ENCODE measurements at places on chromosomes 1 and 21.

- H3K27me3 ChIP-seq, result no peaks in the 10 kb centered on the region
- H3K36me3 ChIP-seq, result no peaks in the 10 kb centered on the region
- no peak for DNase-seq
- H3K4me3 ChIP-seq, result no peak overlapping the region
- no peak overlapping the region for H3K27ac ChIP-seq
These were observed 51.1 kb downstream of the ZNF326 start for GRCh38 chr1:90045853-90046563.

GRCh38 chr1:37481289-37482003 lies 7.1 kb downstream of the ZC3H12A start:
- DNase-seq, result no peak
- H3K27ac ChIP-seq, result peak overlapping the region; percentile 99
- peaks cover 85% of the 10 kb centered on the region for H3K36me3 ChIP-seq
- no peaks in the 10 kb centered on the region for H3K27me3 ChIP-seq
- peak overlapping the region; percentile 97 for H3K4me3 ChIP-seq
- H3K4me1 ChIP-seq, result peaks cover 53% of the 10 kb centered on the region

GRCh38 chr1:183052861-183053260 lies 29.6 kb downstream of the LAMC1 start:
- H3K27me3 ChIP-seq, result peaks cover 63% of the 10 kb centered on the region
- H3K4me3 ChIP-seq, result no peak overlapping the region
- DNase-seq, result no peak
- H3K4me1 ChIP-seq, result peaks cover 1% of the 10 kb centered on the region

GRCh38 chr1:11823366-11824137 lies 17.6 kb downstream of the CLCN6 start:
- H3K27me3 ChIP-seq, result no peaks in the 10 kb centered on the region
- no peaks in the 10 kb centered on the region for H3K4me1 ChIP-seq
- peaks cover 86% of the 10 kb centered on the region for H3K36me3 ChIP-seq
- DNase-seq, result no peak

DNA sequence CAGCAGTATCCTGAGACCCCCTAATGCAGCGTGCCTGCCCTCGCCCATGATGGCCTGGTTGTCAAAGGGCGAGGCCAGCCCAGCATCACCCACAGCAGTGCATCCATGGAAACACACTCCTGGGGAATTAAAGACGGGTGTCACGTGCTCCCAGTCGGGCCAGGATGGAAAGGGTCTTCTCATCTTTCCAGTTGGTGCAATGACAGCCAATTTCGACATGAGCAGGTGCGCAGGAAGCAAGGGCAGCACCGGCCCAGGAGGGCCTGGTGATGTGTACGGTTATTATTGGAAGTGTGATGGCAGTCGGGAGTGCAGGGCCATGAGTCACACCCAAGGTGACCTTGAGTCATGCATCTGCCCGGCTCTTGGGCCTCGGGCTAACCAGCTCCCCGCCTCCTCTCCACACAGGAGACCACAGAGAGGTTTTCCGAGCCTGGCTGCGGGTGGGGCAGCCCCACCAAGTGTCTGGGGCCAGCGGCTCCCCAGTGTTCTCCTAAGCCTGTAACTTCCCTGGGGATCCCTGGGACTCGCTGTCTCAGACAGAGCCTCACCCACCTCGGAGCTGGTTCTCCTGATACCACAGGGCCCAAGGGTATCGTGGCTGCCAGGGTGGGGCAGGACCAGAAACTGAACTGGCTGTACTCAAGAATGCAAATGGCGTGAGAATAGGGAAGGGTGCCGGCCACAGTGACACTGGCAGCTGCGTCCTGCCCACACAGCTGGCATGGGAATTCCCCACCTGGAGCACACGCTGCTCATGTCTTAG lies 119.8 kb downstream of the SIK1 start:
- H3K27ac ChIP-seq, result peak overlapping the region; percentile 10
- no peak for DNase-seq
- peaks cover 3% of the 10 kb centered on the region for H3K4me1 ChIP-seq
- no peak overlapping the region for H3K4me3 ChIP-seq
- no peaks in the 10 kb centered on the region for H3K27me3 ChIP-seq

DNA sequence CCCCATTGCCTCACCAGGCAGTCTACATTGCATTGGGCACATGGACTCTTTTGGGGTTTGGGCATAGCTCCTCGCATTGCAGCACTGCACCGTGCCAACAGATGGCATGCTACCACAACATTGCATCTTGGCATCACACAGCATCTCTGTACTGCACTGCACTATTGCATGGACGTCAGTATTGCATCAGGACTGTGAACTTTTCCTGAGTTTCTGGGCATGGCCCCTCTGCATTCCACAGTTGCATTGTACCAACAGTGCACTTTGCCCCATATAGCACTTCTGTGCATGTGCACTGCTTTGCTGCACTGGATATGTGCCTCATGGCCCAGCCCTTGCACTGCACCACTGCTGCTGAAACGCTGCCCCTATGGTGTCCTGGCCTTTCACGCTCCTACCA lies 9.6 kb downstream of the PTPRU start:
- H3K27ac ChIP-seq, result no peak overlapping the region
- peaks cover 31% of the 10 kb centered on the region for H3K27me3 ChIP-seq
- no peak for DNase-seq
- H3K36me3 ChIP-seq, result no peaks in the 10 kb centered on the region

DNA sequence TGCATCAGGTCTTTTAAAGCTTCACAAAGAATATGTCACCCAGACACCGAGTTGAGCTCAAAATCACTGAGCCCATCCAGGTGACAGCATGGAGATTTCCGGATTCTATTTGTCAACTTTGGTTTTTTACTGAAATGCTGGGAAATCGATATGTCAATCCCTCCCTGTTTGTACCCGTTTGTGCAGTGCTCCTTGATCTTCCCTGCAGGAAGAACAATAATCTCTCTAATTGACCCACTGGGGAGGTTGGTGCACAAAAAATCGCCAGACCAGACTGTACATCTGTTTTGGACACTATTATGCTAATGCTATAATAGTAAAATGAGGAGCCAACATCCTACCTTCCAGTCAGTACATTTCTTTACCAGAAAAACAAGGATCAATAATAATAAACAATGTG lies 1.8 kb downstream of the BARHL2 start:
- H3K27me3 ChIP-seq, result peaks cover 91% of the 10 kb centered on the region
- H3K27ac ChIP-seq, result no peak overlapping the region
- H3K4me1 ChIP-seq, result peaks cover 22% of the 10 kb centered on the region

- H3K27me3 ChIP-seq, result peaks cover 5% of the 10 kb centered on the region
- no peak overlapping the region for H3K4me3 ChIP-seq
- H3K27ac ChIP-seq, result no peak overlapping the region
- DNase-seq, result no peak
- no peaks in the 10 kb centered on the region for H3K36me3 ChIP-seq
These were observed 100.3 kb downstream of the KCNJ15 start for GRCh38 chr21:38356883-38357625.

DNA sequence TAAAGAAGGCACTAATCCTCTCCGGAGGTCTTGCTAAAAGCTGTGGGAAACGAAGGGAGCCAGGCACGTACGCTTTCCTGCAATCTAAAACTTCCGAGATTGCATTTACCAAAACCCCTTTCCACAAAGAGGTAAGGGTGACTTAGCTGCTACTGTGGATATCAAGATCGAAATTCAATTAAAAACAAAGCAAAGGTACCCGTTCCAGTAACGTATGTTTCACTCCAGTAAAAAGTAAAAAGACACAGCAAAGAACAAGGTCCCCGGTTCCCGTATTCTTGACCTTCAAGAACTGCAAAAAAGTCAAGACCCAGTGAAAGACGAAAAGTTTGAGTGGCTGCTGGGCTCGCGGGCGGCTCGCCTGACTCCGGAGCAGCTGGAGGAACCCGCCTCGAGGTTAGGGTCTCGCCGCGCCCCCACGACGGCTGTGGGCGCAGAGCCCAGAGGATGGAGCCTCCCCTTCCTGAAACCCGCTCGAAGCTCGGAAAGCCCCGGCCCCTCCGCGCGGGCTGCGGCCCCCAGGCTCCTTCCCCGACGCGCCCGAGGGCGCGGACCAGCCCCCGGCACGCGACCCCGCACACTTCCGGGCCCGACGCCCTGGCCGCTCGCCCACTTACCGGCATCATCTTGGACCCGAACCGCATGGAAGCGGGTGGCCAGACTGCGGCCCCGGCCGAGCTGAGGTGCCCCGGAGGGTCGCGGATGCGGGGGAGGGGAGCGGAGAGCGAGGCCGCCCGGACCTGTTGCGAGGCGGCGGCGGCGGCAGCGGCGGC lies 524 bp downstream of the TP53BP2 start:
- peak overlapping the region; percentile 96 for H3K4me3 ChIP-seq
- H3K27me3 ChIP-seq, result peaks cover 2% of the 10 kb centered on the region
- peaks cover 16% of the 10 kb centered on the region for H3K36me3 ChIP-seq
- H3K4me1 ChIP-seq, result peaks cover 48% of the 10 kb centered on the region
- DNase-seq, result peak; percentile 77

GRCh38 chr1:56062625-56063024 lies 516.7 kb downstream of the PLPP3 start:
- H3K4me3 ChIP-seq, result no peak overlapping the region
- H3K27ac ChIP-seq, result no peak overlapping the region
- no peaks in the 10 kb centered on the region for H3K4me1 ChIP-seq

- no peak overlapping the region for H3K4me3 ChIP-seq
- no peaks in the 10 kb centered on the region for H3K4me1 ChIP-seq
- H3K36me3 ChIP-seq, result no peaks in the 10 kb centered on the region
- H3K27ac ChIP-seq, result no peak overlapping the region
- peaks cover 10% of the 10 kb centered on the region for H3K27me3 ChIP-seq
These were observed 15.5 kb upstream of the CNN3 start for GRCh38 chr1:94942171-94943128.

DNA sequence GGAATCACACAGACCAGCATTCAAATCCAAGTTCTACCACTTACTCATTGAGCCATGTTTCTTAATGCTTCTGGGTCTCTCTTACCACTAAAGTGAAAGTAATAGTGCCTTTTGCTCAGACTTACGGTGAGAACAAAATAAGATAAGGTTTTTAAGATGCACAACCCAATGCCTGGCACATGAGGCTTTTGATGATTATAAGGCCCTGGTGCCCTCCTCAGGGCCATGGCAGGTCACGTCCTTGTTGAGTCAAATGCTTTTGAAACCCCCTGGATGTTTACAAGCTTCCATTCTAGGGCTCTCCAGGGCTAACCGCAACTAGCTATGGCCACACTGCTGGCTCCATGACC lies 76.0 kb downstream of the TENT5C start:
- H3K27me3 ChIP-seq, result no peaks in the 10 kb centered on the region
- no peak overlapping the region for H3K27ac ChIP-seq
- H3K36me3 ChIP-seq, result no peaks in the 10 kb centered on the region
- no peaks in the 10 kb centered on the region for H3K4me1 ChIP-seq

DNA sequence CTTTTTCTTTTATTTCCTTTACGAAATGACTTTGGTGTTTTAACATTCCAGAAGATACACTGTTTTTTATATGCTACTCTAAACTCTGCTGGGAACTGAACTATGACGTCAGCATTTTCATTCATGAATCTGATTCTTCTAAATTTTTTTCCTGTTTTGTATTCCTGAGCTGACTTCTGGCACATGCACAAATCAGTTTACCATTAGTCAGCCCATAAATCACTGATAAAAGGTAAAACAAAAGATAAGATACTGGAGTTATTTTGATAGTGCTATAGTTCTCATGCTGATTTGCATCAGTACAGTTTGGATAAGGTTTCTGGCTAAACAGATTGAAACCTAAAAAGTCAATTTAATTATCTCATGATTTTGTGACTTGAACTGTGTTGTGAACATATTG lies 10.4 kb downstream of the CAMTA1 start:
- H3K27me3 ChIP-seq, result no peaks in the 10 kb centered on the region
- peaks cover 40% of the 10 kb centered on the region for H3K36me3 ChIP-seq
- DNase-seq, result no peak
- no peak overlapping the region for H3K27ac ChIP-seq

GRCh38 chr1:185105121-185105520 lies 51.6 kb downstream of the TRMT1L start:
- no peak overlapping the region for H3K4me3 ChIP-seq
- no peaks in the 10 kb centered on the region for H3K4me1 ChIP-seq
- peaks cover 44% of the 10 kb centered on the region for H3K36me3 ChIP-seq
- DNase-seq, result no peak
- H3K27me3 ChIP-seq, result no peaks in the 10 kb centered on the region
- no peak overlapping the region for H3K27ac ChIP-seq

DNA sequence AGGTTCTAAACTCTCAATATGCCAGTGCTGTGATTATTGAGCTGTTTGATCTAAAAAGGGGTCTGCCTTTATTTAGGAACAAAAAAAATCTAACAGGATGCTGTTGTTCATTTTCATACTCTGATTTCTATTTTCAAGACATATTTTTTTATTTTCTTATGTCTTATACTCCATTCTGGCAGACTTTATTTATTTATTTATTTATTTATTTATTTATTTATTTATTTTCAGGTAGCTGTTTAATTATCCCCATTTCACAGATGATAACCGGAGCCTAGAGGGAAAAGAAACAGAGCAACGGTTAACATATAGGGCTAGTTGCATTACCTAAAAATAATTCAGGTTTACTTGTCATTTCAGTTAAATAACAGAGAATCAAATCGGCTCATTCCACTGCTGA lies 174.4 kb downstream of the CENPF start:
- no peak overlapping the region for H3K27ac ChIP-seq
- DNase-seq, result no peak
- no peaks in the 10 kb centered on the region for H3K36me3 ChIP-seq
- H3K4me3 ChIP-seq, result no peak overlapping the region

DNA sequence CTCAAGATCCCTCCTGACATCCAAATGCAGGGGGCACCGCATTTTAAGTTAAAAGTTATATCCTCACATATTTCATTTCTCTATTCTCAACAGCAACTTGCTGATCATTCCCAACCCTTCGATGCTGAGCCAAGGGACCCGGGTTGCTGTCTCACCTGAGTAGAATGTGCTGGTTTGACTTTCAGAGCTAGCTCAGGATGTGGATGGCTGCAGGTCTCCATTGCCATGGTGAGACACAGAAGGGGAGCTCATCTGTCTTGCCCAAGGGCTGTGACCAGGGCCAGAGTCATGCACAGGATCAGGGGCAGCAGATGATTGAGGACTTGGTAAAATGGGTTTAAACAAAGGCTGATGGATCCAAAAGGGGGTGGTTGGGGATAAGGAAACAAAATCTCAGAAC lies 112.1 kb downstream of the HMGB4 start:
- H3K27ac ChIP-seq, result no peak overlapping the region
- H3K4me1 ChIP-seq, result no peaks in the 10 kb centered on the region
- peaks cover 34% of the 10 kb centered on the region for H3K27me3 ChIP-seq
- DNase-seq, result no peak

All from activated T-cell treated with anti-CD3 and anti-CD28 coated beads, Interleukin-2, amount 50 U/mL, for 24 hours (primary cell).